ENCODE measurements at places on chromosomes 12 and 14.

GRCh38 chr14:91332986-91333649 is 84.5 kb downstream of the CCDC88C start:
- DNase-seq, result no peak

DNA sequence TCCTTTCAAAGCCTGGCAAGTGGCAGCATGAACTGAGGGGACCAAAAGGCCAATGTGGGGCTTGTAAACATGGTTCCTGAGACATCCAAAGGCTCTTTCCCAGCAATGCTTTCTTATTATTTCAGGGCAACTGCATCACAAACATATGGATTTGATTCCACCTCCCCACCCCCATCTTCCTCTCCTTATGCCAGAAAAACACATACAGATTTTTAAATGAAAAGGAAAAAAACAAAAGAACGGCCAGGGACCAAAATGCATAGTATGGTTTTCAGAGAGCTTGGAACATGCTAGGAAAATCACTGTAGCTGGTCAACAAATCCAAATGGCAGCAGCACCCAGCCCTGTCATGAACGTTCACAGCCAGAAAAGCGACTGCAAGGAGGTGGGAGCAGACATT is 167.6 kb downstream of the ANO2 start:
- DNase-seq, result no peak

DNA sequence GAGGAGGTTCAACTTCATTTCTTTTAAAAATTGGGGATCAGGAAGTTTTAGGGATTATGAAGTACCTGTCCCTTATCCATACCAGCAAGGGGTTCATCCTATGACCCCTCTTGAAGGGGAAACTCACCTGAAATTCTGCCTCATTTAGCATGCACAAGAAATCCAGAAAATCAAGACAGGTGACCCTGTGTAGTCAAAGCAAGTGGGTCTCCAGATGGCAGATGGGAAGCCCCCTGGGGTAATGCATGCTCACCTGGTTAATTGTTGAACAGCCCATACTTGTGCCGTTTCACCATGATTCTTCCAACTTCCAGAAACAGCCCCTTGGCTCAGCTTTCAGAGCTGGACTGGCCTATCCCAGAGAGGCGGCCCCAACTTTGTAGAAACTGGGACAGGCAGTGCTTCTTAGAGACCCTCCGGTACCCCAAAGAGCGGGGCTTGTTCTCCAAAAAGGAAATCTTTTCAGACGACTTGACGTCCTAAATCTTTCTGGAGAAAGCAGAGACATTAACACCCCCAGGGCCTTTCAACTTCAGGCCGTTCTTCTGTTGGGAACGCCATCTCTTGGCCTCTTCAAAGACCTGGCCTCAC is 66.3 kb upstream of the ESRRB start:
- no peak for DNase-seq

- DNase-seq, result no peak
Observed at GRCh38 chr14:44701563-44702263, 194.6 kb upstream of the FSCB start.

DNA sequence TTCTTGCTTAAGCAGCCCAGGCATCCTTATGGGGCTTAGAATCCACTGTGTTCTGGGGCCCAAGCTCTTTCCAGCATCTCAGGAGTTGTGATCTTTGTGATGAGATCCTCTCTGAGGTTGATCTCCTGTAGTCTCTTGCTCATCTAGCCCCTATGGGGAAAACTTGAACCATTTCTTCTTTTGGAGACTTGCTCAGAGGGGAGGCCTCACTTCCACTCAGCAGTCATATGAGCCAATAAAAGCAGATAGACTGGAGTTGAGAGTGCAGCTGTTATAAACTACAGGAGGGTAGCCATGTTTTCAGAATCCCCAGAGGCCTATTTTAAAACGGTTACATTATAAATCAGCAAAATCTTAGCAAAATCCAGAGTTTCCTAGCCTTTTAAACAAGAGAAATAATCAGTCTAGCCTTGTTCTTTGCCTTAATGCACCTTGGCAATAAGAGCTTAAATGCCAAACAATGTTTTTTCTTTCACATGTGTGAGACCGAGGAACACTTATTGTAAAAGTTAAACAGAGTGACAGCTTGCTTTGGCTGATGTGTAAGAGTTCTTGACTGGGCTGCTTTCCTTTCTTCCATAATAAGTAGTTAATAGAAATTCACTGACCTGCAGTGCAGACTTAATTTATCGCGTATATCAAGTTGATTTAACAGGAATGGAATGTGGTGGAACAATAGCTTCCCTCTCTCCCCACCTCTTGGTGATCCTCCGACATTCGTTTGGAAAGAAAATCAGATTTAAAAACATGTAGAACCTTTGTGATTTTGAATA is 168.3 kb downstream of the NEDD1 start:
- no peak for DNase-seq

- no peak for DNase-seq
Observed at GRCh38 chr12:104371043-104371870, 67.7 kb downstream of the EID3 start.

- DNase-seq, result no peak
Observed at GRCh38 chr14:100541621-100542560, 45.3 kb downstream of the BEGAIN start.

DNA sequence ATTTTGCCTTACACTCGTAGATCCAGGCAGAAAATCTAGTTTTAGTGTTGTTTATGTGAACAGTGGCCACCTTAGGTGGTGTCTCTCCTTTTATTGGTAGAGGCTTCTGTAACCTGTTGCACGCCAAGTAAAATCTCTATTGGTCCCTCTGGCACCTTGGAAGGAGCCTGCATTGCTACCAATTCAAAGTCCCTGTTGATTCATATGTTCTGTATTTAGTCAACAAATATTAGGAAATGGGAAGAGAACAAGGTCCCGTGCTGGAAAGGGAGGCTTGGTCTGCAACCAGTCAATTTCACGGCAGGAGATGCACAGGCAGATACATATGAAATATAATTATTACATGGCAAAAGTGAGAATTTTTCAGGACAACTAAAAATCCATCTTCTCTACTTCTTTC is 6.4 kb upstream of the GPHN start:
- DNase-seq, result no peak

- DNase-seq, result no peak
Observed at GRCh38 chr12:116616536-116617248, 57.5 kb downstream of the MAP1LC3B2 start.

- no peak for DNase-seq
Observed at GRCh38 chr12:110065540-110065939, 17.2 kb upstream of the C12orf76 start.

DNA sequence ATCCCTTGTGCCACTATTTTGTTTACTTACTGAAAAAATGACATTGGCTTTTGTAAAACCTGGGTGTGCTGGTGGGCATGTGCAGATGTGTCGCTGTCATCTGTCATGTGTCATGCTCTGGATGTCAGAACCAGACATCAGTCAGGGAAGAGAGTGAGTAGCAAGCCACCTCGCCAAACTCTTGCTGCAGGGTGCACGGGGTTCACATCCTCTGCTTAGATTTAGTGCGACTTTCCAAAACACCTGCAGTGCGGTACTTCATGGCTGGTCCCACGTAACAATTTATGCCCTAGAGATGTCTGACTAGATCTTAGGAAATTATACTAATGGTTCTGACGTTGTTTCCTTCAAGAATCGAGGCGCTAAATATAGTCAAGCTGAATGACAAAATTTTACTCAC is 106.7 kb downstream of the CRADD start:
- DNase-seq, result no peak

DNA sequence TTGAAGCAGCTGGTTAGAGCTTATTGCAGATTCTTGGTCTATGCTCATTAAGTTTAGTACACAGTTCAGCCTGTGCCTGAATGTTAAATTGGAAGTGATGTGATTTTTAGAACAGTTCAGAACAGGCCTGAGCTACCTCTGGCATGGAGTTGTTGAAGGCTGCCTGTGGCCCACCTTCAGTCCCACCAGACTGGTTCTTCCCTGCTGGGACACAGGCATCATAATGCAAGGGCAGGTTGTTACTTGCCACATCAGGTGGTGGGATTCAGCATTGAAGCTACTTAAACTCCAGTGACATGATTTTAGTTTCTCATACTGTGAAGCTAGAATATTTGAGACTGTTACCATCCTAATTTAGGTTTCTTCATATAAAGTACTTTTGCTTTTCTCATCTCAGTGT is 49.4 kb downstream of the PROX2 start:
- no peak for DNase-seq

GRCh38 chr12:132925597-132926414 is 30.3 kb downstream of the ZNF605 start:
- no peak for DNase-seq

GRCh38 chr12:29552994-29553748 is 55.7 kb upstream of the OVCH1 start:
- no peak for DNase-seq

GRCh38 chr12:109995361-109995685 is 845 bp downstream of the GIT2 start:
- no peak for DNase-seq

GRCh38 chr12:49909826-49910225 is 6.1 kb upstream of the FAIM2 start:
- no peak for DNase-seq

DNA sequence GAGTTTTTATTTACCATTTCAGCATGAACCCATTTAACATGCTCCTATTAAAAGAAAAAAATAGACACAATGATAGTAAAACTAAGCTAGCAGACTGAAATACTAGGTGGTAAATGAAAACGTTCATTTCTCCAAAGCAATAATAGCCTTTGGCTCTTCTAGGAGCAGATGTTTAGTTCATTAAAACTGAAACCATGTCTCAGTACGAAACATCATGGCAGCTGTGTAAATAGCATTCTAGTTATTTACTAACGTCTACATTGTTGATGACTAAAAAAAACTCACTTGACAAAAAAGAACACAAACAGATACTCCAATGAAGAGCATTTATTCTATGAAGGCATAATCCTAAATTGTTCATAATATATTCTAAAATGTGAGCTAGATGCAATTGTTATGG is 17.9 kb downstream of the RECQL start:
- no peak for DNase-seq

DNA sequence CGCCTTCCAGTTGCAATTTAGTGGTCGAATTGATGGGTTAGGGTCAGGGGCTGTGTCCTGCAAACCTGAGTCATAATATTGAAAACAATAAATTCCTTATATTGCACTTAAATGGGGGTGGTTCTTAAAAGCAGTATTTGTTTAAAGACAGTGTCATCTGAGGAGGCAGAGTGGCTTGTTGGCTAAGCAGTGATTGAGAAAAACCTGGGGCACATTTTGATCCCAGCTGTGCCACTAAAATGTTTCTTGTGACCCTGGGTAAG is 48.4 kb downstream of the FBXW8 start:
- DNase-seq, result no peak

DNA sequence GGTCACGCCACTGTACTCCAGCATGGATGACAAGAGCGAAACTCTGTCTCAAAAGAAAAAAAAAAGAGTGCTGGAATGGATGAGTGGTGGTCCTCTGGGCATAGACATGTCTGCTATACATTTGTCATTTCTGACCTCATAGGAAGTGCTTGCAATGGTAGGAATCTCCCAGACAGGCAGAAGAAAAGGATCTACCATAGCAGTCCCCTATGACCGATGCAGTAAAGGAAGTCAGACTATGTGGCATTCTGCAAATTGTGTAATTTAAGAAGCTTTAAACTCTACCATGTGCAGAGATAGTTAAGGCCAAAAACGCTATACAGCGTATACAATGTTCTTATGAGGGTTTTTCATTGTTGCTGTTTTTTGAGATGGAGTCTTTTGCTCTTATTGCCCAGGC is 24.7 kb upstream of the RAP1B start:
- no peak for DNase-seq

- no peak for DNase-seq
Observed at GRCh38 chr14:102352213-102352612, 10.5 kb downstream of the CINP start.

GRCh38 chr12:48980389-48980952 is 2.3 kb downstream of the WNT1 start:
- no peak for DNase-seq

- no peak for DNase-seq
Observed at GRCh38 chr12:12503384-12504078, 59.1 kb downstream of the DUSP16 start.

GRCh38 chr12:115185506-115185905 is 501.5 kb upstream of the TBX3 start:
- no peak for DNase-seq

DNA sequence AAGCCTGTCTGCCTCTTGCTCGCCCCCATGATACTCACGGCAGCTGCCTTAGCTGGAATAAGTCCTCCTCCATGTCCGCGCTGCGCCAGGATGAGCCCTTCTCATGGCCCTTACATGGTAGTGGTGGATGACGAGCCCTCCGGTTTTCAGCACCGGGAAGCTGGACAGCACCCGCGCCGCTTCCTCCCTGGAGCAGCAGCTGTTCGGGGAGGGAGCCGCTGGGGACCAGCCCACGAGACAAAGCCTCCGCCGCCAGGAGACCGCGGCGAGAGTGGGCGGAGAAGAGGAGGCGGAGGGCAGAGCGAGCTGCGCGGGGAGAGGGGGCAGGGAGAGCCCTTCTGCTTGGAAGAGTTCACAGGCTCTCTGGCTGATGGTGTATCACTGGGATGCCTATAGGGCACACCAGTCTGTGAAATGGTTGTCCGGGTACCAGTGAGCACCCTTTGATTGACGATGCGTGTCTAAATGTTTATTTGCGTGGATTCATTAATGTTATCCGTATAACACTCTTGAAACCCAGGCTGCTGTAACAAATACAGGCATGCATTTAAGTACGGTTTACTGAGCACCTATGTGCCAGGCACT is at the start of gene SVOP:
Gene SVOP, minus strand, starts transcription at position 273 of the 585 bp plus-strand sequence. Its CDS starts 200 bp downstream, at position 73.
- peak; percentile 5 for DNase-seq

GRCh38 chr12:84034871-84035270 is 877.7 kb downstream of the SLC6A15 start:
- DNase-seq, result no peak

GRCh38 chr14:84228702-84229101 is 1301.2 kb upstream of the FLRT2 start:
- DNase-seq, result no peak

- DNase-seq, result no peak
Observed at GRCh38 chr14:34059925-34060650, 109.2 kb upstream of the EGLN3 start.

DNA sequence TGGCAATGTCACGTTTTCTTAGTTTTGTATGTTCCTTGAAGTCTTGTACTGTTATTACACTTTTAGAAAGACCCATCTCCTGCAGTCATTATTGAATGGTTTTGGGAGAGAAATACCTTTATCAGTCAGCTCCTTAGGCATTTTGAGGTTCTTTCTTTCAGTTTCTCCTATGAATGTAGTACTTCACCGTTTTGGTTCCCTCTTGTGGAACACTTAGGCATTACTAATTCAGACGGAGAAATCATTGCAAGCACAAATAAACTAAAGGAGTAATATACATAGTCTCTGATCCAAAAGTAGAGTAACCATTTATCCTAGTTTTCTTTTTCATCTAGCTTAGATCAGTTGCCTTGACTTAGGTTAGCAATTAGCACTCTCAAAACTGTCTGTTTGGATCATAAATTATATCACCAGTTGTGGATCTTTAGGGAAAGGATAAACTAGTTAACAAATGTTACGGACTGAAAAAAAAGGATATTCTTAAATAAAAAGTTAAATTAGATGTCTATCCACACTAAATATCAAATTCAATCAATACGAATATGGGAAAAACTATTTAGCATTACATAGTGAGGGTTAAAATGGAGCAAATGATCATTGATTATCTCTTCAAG is 1538.3 kb upstream of the SEL1L start:
- no peak for DNase-seq
